Inflammatory macrophage treated with lipopolysaccharide for 4 hours (primary cell): ENCODE measurements at places on chromosomes 11 and 22.

DNA sequence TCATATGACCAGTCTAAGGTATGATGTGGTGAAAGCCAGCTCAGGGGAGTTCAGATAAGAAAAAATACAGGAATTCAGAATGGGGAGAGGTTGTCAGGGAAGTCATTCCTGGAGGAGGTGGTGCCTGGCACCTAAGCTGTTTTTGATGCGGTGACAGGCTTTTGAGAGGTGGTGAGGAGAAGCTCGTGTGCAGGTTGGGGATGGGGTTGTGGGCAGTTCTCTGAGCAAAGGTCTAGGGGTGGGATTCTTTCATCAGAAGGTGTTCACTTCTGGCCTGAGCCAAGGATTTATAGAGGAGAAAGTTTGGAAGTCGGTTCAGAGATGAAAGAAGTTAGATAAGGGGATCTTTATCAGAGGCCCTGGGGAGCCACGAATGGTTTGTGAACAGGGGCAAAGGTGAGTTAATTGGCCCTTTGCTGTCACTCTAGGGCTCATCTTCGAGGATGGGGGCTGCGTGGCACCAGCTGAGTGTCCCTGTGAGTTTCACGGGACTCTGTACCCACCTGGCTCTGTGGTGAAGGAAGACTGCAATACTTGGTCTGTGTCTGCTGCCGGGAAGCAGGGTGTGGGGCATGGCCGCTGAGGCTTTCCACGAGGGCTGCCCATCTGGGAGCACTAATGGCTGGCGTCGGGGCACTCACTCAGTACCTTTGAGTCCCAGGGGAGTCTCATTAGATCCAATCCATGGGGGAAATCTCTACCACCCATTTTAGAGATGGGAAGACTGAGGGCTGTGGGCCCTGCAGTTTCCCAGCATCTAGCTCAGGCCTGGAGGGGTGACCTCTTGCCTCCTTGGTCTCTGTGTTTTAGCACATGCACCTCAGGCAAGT, 13.4 kb downstream of the OTOG start:
- DNase-seq: no peak

DNA sequence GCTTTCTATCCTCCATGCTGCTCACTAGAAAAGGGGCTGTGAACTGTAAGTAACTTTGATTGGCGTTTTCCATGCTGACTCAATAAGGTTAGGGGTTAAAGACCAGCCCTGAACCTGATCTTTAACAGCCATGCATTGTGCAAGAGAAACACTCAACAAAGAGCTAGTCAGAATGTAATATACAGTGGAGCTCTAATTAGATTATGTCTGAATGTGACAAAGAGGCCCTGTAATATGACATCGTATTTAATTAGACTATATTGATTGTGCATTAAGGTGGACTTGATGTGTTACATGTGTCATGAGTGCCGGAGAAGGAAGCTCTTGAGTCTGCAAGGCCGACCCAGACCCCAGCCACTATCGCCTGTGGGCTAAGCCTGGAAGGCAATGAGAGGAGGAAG, 70.5 kb downstream of the PKNOX2 start:
- no peak for DNase-seq

DNA sequence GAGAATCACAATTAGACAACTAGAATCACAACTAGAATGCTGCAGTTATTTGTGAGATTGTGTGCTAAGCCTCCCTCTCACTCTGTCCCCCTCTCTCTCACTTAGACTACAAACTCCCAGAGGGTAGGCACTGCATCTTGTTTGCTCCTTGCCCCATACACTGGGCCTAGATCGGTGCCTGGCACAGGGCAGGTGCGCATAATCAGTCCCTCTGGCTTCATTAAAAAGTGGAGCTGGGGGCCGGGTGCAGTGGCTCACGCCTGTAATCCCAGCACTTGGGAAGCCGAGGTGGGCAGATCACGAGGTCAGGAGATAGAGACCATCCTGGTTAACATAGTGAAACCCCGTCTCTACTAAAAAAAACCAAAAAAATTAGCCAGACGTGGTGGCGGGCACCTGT, 456.8 kb downstream of the MIAT start:
- no peak for DNase-seq

- no peak for DNase-seq
Observed at GRCh38 chr11:111947143-111947542, 10.0 kb downstream of the DIXDC1 start.

DNA sequence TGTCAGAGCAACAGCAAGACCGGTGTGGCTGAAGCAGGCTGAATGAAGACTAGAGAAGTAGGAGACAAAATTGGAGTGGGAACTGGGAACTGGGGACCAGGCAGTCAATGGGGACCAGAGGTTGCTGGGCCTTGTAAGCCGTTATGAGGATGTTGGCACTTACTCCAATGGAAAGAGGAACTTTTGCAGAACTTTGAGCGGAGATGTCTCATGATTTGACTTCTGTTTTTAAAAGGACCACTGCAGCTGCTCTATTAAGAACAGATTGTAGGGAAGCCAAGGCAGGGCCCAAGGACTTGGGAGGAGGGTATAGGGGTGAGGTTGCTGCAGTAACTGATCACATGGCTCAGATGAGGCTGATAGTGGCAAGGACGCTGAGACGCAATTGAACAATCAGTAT, 34.2 kb downstream of the IL18 start:
- DNase-seq: peak; percentile 85

- DNase-seq: peak; percentile 54
Observed at GRCh38 chr11:35746356-35747153, 84.0 kb downstream of the TRIM44 start.

- DNase-seq: no peak
Observed at GRCh38 chr11:78525720-78526119, 48.9 kb downstream of the NARS2 start.

- DNase-seq: peak; percentile 53
Observed at GRCh38 chr22:24230911-24231656, 13.8 kb downstream of the GGT5 start.

DNA sequence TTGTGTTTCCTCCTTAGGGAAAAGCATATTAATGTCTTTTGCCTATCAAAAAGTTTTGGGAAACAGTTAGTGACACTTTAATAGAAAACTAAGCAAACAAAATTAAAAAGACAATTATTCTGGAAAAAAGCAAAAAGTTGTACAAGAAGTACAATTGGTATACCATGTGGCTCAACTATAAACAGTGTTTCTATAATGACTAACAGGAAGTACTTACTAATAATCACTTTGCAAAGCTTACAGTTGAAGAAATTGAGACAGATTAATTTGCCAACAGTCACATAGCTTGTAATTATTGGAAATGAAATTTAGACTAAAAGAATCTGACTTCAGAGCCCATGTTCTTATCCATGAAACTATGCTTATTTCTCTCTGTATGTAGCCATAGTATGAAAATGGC, 24.7 kb downstream of the PPME1 start:
- DNase-seq: peak; percentile 40

GRCh38 chr11:67507242-67507863, 609 bp downstream of the CDK2AP2 start:
- no peak for DNase-seq

- no peak for DNase-seq
Observed at GRCh38 chr11:3197878-3198528, 20.6 kb downstream of the MRGPRG start.

DNA sequence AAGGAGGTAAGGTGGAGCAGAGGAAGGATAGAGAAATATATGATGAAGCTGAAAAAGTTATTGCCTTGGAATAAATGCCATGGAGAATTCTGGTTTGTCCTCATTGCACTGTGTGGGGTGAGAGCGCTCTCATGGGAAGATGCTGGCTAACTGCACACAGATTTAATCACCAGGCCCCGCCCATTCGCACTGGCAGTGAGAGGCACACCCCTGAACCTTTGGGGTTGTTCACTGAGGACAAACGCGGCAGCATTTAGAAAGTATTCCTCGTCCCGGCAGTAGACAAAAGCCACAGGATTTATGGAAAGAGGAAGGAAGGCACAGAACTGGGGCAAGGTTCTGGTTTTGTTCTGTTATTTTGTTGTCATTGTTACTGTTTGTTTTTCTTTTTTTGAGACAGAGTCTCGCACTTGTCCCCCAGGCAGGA, 70.2 kb downstream of the MED15 start:
- peak; percentile 6 for DNase-seq
